ENCODE measurements at places on chromosomes 3 and 15. TPM values are rescaled to one million over a fixed set of nuclear protein-coding genes. Genes with fewer than 3 reads are reported as not detected.
A peak's percentile ranks its signal among the peaks of the same experiment; 100 is the strongest.

DNA sequence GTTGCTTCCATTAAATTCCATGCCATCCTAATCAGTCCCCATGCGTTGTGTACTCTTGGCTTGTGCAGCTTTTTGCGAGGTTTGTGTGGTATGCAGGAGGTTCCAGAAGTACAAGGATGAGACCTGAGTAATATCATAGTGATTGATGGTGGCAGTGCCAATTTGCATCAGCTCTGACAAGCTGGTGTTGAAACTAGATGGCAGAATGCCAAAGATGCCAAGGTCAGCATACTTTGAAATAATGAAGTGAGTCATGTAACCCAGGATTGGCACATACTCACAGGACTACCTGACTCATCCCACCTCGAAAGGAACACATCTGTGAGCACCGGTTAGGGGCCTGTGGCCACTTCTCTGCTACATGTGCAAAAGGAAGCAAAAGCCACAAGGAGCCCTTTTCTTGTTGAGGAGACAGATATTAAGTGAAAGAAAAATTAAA lies 14.3 kb downstream of the KAT2B start:
- DNase-seq: peak; percentile 100

DNA sequence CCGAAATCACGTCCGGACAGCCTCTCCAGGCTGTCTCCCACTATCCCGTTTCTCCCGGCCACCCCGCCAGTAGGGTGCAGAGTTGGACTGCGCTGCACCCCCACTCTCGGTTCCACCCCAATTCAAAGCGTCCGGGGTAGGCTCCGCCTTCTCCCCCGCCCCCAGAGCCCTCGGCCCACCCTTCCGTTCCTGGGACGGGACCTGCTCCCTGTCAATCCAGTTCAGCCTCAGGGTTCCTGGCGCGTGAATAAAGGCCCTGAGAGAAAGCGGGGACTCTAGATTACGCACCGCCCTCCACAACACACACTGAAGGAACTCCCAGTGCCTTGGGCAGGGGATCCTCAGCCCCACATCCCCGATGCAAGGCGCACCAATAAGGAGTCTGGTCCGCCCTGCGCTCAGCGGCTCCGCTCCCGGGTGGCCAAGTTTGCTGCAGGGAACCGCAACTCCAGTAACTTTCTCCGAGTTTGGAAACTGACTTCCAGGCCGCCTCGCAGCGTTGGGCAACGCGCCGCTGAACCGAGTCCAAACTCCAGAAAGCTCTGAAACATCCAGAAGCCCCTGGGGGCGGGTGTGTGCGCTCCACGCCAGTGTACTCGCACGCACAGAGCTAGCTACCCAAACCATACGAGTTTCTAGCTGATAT lies 1.9 kb downstream of the ADAMTS9 start:
- DNase-seq: peak; percentile 44

The CRTC3 gene
- 11.9 TPM for polyA plus RNA-seq

DNA sequence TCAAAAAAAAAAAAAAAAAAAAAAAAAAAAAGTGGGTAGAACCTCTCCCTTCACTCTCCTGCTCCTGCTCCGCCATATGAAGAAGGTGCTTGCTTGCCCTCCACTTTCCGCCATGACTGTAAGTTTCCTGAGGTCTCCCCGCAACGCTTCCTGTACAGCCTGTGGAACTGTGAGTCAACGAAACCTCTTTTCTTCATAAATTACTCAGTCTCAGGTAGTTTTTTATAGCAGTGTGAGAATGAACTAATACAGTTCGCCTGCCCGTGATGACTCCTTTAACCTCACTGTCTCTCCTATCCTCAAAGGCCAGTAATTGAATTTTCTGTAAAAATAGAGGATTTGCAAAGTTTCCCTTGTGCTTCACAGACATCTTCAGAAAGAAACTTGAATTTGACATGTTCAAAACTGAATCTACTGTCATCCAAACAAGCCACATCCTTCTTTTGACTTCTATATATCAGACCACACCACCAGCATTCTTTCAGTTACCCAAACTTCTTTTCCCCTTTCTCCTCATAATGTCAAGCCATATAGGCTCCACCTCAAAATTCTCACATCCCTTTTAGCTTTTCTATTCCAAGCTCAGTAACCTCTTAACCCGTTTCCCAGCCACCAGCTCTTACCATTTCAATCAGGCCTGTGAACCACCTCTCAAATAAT lies 44.3 kb downstream of the P2RY1 start:
- DNase-seq: no peak

GRCh38 chr15:40080847-40081246 lies 27.8 kb downstream of the BMF start:
- DNase-seq: no peak

DNA sequence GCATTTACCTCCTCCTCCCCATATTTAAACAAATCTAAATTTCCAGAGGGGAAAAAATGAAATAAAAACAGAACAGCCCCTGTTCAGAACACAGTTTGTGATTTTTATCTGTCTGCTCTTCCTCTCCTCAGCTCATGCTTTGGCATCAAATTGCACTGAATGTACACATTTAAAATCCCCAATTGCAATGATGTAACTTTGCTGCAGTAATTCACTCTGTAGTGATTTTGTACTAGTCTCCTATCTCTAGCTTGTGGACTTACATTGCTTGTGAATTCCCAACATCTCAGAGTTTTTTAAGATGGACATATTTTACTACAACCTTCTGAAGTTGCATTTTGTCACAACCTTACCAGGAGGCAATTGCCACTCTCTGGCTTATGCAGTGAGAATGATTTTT lies 81.6 kb upstream of the ROBO2 start:
- DNase-seq: no peak

GRCh38 chr3:9246189-9246588 lies 3.3 kb downstream of the SRGAP3 start:
- no peak for DNase-seq

DNA sequence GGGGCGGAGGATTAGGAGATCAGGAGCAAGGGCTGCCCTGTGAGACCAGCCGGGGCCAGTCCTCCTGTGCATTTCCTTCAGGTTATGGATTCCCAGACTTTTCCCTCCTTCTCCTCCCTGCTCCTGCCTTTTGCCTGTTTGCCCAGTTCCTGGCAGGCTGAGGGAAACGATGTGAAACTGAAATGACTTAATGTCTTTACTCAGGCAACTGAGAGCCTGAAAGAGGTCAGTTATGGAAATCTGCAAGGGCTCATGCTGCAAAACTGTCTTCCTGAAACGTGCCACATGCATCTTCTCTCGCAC lies 57.2 kb downstream of the MESD start:
- no peak for DNase-seq

The EFHB gene
- 0.58 TPM for polyA plus RNA-seq

The KCNAB1 gene
- polyA plus RNA-seq: 0.03 TPM

The FANCD2 gene
- polyA plus RNA-seq: 3.4 TPM

The MAGEL2 gene
- not detected for polyA plus RNA-seq

GRCh38 chr15:39919748-39920509 lies at the start of gene GPR176:
Gene GPR176 (minus strand): TSS chr15:39920266. CDS start chr15:39920026, 240 bp downstream.
- DNase-seq: no peak

DNA sequence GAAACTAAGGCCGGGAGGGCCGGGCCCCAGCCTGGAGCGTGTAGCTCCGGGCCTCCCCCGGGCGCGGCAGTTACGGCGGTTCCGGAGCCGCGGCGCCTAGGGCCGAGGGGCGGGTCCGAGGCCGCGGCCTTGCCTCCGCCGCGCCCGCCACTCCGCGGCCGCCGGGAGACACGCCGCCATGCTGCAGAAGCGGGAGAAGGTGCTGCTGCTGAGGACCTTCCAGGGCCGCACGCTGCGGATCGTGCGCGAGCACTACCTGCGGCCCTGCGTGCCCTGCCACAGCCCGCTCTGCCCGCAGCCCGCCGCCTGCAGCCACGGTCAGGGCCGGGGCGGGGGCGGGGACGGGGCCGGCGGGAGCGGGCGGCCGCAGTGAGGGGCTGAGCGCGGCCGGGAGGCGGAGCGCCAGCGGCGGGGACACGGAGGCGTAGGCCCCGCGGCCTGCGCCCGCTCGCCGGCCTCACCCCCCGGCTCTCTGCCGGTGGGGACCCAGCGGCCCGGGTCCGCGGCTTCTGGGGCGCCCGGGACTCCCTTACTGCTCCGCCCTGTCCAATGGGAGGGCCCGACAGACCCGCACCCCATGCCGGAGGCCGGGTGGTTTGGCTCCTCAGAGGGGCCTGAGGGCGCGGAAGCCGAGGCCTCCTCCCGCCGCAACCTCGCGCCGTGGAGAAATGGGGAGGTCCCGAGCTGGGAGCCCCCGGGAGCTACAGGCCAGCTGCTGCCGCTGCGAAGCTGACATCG lies at the start of gene DIS3L:
TSS of gene DIS3L (plus strand) at position 150 of the 738 bp plus-strand sequence. CDS start at position 179, 29 bp downstream.
- DNase-seq: no peak

The HGD gene
- not detected for polyA plus RNA-seq

DNA sequence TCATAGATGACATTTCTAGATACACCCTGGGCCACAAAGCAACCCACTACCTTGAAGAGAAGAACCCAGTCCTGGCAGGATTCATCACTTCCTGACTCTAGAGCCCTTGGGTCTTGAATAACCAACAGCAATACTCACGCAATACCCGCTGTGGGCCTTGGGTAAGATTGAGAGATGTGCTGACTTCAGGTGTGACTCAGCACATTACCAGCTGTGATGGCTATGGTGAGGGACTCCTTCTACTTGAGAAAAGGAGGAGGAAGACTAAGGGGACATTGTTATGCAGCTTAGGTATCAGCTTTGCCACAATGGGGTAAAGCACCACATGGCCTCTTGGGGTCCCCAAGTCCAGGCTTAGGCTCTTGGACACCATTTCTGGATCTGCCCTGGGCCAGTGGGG lies 14.9 kb downstream of the C3orf33 start:
- no peak for DNase-seq

DNA sequence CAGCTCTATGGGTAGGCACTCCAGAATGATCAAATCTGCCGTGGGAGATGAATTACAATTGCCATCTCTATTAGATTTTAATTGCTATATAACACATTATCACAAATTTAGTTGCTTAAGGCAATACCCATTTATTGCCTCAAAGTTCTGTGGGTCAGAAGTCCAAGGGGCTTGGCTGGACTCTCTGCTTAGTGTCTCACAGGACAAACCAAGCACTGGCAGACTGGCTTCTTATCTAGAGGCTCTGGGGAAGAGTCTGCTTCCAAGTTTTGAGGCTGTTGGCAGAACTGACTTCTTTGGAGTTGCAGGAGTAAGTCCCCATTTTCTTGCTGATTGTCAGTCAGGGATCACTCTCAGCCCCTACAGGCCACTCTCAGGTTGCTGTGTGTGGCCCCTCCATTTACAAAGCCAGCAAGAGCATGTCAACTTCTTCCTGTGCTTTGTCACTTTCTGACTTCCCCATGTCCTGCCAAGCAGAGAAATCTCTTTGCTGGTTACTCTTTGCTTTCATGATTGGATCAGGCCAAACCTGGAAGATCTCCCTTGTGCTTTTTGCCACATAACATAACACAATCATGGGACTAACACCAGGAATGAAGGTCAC lies 93.5 kb upstream of the PRICKLE2 start:
- DNase-seq: no peak

Measured in keratinocyte (primary cell).